ENCODE measurements at places on chromosomes 16 and 17.

DNA sequence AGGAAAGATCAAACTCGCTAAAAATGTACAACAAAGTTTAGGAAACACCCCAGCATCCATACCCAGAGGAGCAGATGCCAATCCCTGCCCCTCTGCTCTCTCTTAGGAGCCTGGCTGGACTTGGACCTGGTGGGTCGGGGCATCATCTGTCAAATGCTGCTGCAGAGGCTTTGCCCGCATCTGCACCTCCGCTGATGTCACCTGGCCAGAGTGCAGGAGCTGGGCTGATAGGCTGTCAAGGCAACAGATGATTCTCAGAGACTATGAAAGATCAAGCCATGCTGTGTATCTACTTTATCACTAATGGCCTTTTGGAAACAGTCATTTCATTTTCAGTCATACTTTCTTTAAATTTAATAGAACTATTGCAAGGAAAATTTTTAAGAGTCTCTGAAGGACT is 15.9 kb upstream of the LCMT1 start:
- no peak for DNase-seq

GRCh38 chr17:18194804-18195203 is 11.2 kb downstream of the ALKBH5 start:
- no peak for DNase-seq

DNA sequence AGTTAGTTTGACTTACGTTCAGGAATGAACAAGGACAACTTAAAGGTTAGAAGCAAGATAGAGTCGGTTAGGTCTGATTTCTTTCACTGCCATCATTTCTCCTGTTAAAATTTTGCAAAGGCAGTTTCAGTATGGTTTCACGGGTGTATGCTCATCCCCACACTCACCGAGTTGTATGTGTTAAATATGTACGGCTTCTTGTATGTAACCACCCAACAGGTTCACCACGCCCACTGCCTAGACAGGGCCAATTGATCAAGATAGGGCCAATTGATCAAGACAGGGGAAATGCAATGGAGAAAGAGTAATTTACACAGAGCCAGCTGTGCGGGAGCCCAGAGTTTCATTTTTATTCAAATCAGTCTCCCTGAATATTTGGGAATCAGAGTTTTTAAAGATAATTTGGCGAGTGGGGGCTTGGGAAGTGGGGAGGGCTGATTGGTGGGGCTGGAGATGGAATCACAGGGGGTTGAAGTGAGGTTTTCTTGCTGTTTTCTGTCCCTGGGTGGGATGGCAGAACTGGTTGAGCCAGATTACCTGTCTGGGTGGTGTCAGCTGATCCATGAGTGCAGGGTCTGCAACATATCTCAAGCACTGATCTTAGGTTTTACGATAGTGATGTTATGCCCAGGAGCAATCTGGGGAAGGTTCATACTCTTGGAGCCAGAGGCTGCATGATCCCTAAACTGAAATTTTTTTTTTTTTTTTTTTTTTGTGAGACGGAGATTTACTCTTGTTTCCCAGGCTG is 62.4 kb upstream of the PLCG2 start:
- peak; percentile 32 for DNase-seq

- DNase-seq = no peak
These were observed 2.5 kb downstream of the TAX1BP3 start for GRCh38 chr17:3665834-3666233.

DNA sequence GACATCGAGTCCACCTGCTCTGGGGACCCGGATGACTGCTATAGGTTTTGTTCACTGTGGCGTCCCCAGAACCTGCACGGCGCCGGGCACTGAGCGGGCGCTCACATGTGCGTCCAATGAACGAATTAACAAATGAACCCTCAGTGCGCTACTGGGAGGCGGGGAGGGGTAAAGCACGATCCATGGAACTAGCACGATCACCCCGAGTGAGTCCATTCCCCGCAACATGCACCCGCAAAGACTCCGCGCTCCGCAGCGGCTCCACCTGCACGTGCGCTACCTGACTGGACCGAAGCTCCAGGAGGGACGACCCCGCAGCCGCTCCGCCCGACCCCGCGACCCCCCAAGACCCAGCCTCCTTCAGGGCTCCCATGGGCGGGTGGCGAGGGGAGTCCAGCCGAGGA is 491 bp downstream of the TRAP1 start:
- DNase-seq = peak; percentile 51

DNA sequence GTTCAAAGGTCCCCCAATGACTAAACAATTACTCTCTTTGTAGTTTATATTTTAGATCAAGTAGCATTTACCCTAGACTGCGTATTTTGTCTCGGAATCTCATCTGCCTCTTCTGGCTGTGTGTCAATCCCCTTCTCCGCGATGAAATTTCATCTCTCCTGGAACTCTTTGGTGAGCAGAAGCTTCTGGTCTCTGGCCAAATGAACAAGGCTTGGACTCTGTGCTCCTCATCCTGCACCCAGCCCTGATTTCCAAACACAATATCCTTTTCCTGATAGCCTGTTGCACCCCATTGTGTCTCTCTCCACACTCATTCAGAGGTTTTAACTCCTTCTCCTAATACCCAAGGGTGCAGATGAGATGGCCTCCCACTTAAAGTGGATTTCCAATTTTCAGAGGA is 609.4 kb upstream of the CDH5 start:
- no peak for DNase-seq
